Dorsolateral prefrontal cortex (tissue), 122 donors: ENCODE measurements at places on chromosomes 7 and 10.

DNA sequence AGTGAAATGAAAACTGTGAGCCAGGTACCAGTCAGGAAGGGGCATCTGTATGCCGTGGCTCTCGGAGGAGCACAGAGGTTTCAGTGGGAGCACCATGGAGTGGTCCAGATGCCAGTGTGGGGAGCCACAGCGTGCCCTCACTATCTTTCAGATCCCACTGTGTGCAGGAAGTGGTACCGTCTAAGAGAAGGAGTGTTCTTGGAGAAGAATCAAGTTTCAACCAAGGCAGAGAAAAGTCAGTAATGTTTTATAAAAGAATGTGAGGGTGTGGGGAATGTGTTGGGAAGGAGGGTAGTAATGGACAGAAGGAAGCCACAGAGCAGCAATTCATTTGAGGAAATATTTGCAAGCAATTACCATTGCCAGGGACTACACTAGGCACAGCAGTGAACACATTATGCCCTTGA is 35.6 kb downstream of the PRKAR2B start:
- DNase-seq = no peak

DNA sequence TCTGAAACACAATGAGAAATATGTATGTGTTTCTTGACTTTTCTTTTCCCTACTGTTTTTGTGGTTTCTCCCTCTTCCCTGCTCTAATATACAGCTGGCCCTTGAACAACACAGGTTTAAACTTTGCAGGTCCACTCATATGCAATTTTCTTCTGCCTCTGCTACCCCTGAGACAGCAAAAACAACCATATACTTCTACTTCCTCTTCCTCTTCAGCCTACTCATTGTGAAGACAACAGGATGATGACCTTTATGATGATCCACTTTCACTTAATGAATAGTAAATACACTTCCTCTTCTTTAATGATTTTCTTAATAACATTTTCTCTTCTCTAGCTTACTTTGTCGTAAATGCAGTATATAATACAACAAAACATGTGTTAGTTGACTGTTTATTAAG is 35.0 kb upstream of the DGKB start:
- DNase-seq = no peak

DNA sequence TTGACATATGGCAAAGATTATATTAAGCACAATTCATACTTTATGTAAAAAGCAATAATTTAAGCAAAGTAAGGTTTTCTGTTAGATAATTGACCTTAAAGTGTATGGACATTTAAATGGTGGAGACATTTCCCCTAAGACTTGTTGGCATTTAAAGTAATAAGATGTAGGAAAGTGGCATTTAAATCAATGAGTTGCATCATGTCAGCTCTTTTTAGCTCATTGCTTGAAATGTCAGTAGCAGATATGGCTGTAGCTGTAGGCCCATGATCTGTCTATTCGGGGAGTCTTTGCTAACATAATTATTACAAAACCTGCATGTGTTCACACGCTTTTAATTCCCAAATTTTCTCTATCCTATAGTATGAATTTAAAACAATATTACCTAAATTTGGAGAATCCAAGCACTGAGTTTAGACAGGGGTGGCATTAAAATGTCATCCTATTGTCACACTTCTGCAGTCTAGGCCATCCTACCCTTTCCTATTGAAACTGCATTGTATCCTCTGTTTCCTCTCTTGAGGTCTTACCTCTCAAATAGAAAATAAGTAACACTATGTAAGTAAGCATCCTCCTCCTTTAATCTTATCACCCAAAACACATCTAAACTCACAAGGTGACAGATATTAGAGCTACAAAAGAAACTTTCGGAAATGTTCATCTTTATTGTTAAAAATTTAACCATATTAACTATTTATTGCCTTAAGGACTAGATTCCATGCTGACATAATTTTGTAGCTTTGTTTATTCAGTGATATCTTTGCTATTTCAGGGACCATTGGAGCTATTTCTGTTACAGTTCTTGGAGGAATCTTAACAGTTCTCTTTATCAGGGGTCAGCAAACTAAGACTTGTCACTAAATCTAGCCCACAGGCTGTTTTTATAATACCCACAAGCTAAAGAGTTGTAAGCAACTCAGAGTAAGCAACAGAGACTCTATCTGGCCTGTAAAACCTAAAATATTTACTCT is 91.2 kb downstream of the LCOR start:
- no peak for DNase-seq

GRCh38 chr7:98930921-98931320 is 52.6 kb downstream of the TRRAP start:
- DNase-seq = no peak

- peak; percentile 61 for DNase-seq
These were observed 4.6 kb downstream of the DENND11 start for GRCh38 chr7:141697211-141697871.

GRCh38 chr7:133704453-133704852 is 422.7 kb upstream of the LRGUK start:
- no peak for DNase-seq
